ENCODE measurements at places on chromosomes 5 and 9.

DNA sequence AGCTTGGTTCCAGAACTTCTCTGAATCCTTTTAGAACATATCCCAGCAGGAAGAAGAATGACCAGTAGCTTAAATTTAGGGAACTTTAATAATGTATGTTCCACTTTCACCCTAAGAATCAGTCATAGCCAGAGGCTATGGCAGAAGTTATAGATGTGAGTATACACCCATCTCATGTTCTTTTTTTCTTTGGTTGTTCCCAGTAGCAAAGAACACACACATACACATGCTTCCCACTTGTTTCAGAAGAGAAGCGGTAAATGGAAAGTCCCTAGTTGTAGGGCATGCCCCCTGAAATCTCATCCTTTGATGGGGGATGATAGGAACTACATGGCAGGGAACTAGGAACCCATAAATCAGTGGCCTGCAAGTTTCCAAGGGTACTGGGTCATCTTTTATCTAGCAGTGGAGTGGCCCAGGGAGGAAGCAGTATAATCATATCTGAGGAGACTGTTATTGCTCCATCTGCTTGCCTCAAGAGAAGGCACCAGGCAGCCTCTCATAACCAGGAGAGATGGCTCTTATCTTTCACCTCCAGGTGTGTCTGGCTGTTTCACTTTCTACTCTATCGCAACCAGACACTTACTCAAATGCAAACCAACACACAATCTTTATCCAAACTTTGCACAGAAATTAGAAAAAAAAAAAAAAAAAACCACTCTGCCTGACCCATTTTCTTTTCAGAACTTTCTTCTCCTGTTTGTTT, 109.5 kb downstream of the SNCAIP start:
- no peak for DNase-seq

DNA sequence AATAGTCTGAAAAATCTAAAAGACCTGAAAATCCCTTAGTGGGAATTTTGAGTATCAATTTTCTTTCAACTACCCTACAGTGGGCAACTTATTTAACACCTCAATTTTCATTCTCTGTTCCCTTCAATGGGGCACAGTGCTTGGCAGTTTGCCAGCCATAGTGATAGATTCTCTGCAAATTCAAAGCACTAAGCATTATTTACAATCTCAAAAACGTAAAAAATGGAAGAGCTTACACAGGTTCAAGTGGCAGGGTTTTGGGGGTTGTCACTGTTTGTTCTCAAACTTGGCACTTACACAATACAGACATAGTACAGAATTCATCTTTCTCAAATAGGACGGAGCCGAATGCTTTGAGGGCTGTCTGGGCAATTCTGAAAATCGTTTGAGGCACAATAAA, 515.0 kb downstream of the EFNA5 start:
- no peak for DNase-seq

GRCh38 chr5:149831492-149831891, 101.4 kb downstream of the PPARGC1B start:
- DNase-seq = peak; percentile 65

DNA sequence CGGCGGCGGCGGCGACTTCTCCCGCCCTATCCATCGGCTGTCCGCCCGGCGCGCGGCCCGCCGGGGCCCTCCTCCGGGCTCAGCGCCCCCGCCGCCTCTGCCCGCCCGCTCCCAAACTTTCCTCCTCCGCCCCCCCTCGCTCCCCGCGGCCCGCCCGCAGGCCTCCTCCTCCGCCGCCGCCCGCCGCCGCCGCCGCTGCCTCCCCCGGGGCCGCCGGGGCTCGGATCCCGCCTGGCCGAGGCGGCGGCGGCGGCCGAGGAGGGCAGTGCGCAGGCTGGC, 460 bp upstream of the PBX3 start:
- no peak for DNase-seq

DNA sequence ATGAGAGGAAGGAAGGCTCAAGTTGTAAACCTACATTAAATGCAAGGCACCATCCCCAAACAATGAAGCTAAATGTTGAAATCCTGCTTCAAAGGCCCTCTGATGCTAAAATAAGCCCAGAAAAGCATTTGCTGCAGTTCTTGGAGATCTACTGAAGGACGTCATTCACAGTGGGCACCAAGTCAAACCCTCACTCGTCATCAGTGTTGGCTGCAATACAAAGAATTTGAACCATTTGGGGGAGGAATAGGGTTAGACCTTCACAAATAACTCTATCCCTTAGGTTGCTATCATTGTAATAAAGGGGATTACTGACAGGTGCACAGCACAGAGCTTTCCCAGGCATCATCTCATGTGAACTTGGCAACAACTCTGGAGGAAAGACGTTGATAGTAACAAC, 9.3 kb upstream of the MEGF9 start:
- no peak for DNase-seq

GRCh38 chr9:129851821-129852220, 16.6 kb downstream of the USP20 start:
- DNase-seq = no peak

- no peak for DNase-seq
These were observed 531.3 kb downstream of the NTRK2 start for GRCh38 chr9:85200726-85201404.

DNA sequence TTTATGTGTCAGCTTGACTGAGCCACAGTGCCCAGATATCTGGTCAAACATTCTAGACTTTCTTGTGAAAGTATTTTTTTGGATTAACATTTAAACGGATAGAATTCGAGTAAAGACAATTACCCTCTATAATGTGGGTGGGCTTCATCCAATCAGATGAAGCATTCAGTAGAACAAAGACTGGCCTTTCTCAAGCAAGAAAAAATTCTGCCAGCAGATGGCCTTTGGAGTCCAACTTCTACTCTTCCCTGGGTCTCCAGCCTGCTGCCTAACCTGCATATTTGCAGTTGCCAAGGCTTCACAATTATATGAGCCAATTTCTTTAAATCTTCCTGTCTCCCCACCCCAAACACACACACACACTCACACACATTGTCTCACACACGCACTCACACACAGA, 86.4 kb downstream of the MED10 start:
- DNase-seq = no peak

- no peak for DNase-seq
These were observed 11.8 kb upstream of the UBE2QL1 start for GRCh38 chr5:6436715-6437331.

GRCh38 chr5:42781584-42781983, 25.0 kb downstream of the CCDC152 start:
- DNase-seq = no peak

DNA sequence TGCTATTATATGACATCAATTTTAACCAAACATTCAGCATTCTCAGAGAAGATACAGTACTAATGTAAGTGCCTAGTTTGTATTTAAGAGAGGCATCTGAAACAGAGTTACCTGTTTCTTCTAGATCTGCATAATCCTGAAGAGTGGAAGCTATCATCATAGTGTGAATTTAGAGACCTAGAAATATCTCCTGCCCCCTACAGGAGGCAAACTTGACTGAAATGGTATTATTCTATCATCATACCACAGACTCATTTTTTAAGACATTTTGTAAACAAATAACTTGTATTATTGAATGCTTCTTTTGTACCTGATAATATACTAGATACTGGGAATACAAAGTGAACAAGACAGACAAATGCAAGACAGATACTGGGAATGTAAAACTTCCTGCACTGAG, 216.8 kb upstream of the RPS23 start:
- DNase-seq = no peak

DNA sequence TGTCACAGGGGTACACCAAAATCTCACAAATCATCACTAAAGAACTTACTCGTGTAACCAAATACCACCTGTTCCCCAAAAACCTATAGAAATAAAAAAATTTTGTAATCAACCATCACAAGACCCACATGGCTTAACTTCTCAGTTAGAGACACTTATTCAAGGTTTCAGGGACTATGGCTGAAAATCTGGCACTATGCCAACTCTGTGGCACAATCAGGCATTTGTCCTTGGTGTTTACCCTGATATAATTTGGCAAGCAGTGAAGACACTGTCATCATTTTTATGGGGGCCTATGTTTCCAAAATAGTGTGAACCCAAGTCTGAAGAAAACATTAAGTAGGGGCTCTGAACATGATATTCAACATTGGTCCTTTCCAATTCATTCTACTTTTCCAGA, 59.0 kb downstream of the ZNF622 start:
- no peak for DNase-seq

DNA sequence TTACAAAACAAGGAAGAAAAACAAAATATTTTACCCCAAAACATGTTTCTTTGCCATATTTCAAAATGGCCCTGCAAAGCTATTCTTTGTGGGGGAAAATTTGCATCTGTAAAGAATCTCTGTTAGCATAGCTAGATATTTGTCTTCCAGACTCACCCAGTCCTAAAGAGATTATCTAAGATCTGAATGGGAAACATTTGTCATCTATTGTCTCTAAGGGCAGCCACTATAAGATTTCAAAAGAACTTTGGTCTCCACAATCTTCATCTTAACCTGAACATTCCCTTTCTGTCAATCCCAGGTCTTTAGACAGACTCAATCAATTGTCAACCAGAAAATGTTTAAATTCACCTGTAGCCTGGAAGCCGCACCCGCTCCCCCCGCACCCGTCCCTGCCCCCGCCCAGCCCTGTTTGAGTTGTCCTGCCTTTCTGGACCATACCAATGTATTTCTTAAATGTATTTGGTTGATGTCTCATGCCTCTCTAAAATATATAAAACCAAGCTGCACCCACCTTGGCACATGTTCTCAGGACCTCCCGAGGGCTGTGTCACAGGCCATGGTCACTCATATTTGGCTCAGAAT, 330.6 kb downstream of the RAB3C start:
- DNase-seq = no peak

- DNase-seq = no peak
These were observed 34.1 kb upstream of the PLPP1 start for GRCh38 chr5:55568654-55569512.

DNA sequence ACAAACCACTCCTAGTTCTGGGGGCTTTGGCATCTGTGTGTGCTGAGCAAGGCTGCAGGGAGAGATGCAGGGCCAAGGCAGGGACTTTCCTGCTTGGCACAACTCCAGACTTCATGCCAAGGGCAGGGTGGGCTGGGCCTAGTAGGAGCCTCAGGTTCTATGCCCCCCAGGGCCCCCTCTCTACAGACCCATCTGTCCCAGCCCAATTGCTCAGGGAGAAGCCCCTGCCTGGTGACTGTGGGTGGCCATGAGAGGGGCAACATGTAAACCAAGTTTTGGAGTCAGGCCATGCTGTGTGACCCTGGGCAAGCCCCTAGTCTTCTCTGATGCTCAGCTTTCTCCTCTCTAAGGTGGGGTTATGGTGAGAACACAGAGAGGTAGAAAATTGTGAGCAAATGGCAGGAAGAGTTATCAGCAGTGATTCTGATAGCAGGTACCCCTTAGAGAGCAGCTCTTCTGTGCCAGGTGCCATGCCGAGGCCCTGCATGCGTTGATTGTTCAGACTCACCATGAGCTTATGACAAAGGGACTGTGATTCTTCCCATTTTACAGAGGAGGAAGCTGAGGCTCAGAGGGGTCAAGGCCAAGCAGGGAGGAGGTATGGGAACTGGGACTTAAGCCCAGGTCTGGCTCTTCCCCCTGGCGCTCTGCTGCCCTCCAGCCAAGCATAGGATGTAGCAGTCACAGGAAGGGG, 5.2 kb downstream of the OLFML2A start:
- no peak for DNase-seq

DNA sequence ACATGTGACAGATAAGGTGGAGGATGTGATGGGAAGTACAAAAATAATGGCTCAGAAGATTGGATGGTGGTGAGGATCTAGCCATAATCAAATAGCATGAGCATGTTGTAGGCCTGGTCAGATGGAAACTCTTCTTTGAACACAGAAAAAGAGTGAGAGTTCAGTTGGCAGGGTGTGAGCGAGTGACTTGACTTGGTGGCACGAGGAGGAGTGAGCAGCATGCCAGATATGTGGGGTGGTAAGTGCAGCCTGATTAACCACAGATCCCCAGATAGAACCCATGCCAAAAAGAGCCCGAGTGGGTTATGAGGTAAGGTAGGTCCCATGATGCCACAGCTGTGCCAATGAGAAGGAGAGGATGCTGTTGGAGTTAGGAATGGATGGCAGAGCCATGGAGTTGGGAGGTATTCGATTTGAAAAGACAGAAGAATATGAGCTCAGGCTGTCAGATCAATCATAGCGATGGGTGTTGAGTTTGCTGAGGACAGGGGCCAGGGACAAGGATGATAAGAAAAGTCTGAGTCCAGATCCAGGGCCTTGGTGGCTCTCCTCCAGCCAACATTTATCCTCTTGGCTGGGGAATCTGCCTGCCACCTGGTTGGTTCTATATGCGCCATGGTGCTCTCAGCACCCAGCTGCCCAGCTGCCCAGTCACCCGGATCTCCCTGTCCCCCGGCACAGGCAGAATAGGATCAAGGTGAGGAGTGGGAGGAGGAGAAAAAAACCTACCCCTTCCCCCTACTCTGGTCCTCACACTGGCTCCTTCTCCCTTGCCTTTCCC, 16.5 kb downstream of the GARNL3 start:
- no peak for DNase-seq

GRCh38 chr9:38088006-38088925, 19.2 kb upstream of the SHB start:
- DNase-seq = peak; percentile 77

DNA sequence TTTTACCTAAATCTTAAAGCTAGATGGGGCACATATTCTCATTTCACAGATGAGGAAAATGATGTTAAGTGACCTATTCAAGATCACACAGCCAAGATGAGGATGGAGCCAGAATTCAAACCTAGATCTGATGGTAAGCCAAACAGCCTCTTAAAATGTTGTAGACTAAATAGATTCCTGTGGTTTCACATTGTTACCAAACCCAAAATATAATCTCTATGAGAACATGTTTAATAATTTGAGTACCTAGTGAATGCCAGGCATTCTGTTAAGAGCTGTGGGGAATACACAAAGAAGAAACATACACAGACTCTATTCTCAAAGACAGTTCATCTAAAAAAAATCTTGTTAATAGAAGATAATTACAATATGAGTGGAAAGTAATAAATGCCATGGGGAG, 25.2 kb downstream of the HOMER1 start:
- no peak for DNase-seq

DNA sequence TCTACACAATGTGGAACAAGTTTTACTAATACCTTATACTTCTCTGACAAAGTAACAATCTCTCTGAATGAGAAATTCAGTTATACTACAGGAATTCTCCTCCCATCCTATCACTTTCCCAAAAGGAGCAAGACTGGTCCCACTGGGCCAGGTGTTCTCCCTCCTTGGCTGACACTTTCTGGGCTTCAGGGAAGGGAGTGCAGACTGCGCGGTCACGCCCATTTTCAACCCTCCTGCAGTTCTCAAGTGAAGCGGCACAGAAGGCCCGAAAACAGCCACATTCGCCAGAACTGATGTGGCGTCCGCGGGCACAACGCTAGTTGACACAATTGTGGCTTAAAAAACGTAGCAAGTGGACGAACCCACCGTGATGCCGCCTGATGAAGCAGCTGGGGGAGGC, 603 bp downstream of the SAXO1 start:
- no peak for DNase-seq

GRCh38 chr5:177131352-177132135, 2.0 kb upstream of the NSD1 start:
- DNase-seq = no peak

GRCh38 chr9:129875181-129875611, 39.9 kb downstream of the USP20 start:
- no peak for DNase-seq
